Activated T-helper 1 cell treated with anti-CD3 and anti-CD28 coated beads, Interleukin-2, amount 50 U/mL, for 16 hours (primary cell): ENCODE measurements at places on chromosomes 12 and 14.

DNA sequence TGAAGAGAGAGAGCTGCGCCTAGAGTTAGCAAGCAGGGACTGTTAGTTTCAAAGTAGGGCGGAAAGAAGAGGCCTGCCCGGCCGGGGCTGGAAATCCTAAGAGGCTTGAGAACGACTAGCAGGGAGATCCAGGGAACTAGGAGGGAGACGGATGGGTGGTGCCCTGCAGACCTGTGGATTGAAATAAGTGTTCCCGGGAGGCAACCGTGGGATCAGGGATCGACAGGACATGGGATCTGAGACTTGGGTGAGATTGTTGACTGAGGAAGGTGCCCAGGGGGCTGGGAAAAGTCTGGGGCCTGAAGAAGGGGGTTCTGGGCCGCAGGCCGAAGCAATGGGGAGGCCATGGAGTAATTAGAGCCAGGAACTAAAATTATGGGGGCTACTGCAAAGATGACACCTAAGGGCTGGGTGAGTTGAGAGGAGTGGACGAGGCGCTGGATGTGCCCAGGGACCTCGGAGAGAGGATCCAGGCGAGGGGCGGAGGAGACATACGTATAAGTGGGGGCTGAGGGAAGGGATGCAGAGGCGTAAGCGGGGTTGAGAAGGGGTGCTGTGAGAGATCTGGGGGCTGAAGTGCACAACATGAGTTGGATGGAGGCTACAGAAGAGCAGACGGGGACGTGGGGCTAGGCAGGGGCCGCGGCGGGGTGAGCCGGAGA is 635 bp downstream of the LTA4H start:
- DNase-seq: no peak

DNA sequence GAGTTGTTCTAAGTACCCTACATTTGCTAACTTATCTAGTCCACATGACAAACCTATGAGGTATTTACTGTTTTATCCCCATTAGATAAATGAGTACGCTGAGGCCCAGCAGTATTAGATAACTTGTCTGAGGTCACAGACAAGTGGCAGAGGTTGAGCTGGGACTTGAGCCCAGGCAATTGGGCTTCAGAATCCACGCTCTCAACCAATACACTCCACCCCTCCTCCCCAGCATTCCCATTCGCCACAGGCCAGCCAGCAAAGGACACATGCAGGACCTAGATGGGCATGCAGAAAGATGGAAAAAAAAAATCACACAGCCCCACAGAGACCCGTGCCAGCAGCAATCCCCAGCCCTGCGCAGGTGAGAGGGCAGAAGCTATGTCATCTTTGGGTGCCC is 12.4 kb downstream of the HDAC7 start:
- no peak for DNase-seq

- peak; percentile 84 for DNase-seq
These were observed 487 bp downstream of the TINF2 start for GRCh38 chr14:24241829-24242443.

GRCh38 chr14:98167705-98168104 is 1104.3 kb downstream of the BCL11B start:
- DNase-seq: no peak

GRCh38 chr12:127107744-127108143 is 1159.2 kb upstream of the TMEM132C start:
- DNase-seq: no peak

DNA sequence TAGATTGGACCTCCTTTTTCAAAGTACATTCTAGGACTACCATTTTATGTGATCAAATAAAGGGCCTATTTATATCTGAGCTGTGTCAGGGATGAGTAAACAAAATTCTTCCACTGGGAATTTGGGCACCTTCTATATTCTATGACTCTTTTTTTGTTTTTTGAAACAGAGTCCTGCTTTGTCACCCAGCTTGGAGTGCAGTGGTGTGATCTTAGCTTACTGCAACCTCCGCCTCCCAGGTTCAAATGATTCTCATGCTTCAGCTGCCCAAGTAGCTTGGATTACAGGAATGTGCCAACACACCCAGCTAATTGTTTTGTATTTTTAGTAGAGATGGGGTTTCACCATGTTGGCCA is 64.8 kb downstream of the DRAM1 start:
- DNase-seq: no peak

DNA sequence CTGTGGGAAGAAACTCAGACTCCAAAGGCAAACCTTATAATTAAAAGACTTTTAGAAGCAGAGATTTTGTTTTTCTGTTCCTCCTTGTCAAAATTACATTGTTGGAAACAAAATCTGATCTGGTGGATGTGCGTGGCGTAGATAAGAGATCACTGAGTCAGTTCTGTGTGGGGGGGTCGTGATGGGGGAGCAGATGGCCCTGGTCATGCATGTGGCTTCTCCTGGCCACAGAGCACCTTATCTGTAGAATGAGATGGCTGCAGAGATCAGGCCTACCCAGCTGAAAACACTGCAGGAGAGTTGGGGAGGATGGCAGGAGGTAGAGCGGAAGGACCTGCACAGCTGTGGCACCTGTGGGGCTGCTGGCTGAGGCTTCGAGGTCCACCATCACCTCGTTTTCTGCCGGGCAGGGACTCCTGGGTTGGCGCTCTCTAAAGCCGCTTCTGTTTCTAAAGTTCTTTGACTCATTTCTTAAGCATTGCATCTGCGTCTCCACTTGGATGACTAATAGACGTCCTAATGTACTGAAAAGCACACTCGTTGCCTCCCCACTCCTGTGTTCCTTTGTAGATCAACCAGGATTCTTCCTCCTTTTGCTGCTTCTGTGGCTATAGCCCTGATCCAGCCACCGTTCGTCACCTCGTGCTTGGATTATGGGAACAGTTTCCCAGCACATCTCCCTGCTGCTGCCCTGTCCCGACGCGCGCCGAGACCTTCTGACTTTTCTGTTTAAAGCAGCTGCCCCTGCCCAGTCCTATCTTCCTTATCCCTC is 93.4 kb downstream of the TSPAN9 start:
- no peak for DNase-seq

- no peak for DNase-seq
These were observed 3.0 kb downstream of the KICS2 start for GRCh38 chr12:64219145-64219544.

- no peak for DNase-seq
These were observed 8.0 kb downstream of the OAS2 start for GRCh38 chr12:112986291-112986800.

GRCh38 chr14:99132821-99133635 is 139.0 kb downstream of the BCL11B start:
- no peak for DNase-seq
